ENCODE measurements at places on chromosomes 1 and 21.

- DNase-seq = no peak
Measured at GRCh38 chr1:1189111-1189510, 15.4 kb downstream of the TTLL10 start.

DNA sequence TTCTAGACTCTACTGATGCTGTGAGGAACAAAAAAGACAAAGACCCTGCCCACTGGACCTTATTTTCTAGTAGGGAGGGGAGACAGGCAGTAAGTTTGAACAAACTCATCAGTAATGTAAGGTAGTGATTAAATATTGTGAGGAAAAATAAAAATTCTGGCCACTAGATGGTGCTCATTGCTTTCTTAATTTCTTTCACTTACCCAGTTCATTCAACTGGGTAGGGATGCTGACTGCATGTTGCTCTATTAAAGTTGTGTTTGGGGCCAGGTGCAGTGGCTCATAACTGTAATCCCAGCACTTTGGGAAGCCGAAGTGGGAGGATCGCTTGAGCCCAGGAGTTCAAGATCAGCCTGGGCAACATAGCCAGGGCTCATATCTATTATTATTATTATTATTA, 6.3 kb upstream of the KYAT3 start:
- DNase-seq = no peak

- DNase-seq = no peak
Measured at GRCh38 chr21:46153247-46154154, 1.9 kb downstream of the FTCD start.

DNA sequence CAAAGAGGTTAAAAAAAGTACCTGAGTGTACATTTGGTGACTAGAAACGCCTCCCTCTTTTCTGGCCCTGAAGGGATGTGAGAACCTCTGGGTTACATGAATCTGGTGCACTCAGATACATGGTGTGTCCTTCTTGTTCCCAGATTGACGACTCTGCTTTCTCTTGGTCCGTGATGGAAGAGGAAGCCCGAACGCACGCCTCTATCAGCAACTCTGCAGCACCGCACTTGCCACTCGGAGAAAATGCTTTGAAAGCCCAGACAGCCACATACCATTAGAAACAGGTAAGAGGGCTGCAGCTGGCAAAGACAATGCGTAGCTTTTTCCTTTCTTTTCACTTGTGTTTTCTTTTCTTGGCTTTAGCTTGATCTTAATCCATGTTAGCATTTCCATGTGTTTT, 21.1 kb upstream of the ZBTB21 start:
- no peak for DNase-seq

DNA sequence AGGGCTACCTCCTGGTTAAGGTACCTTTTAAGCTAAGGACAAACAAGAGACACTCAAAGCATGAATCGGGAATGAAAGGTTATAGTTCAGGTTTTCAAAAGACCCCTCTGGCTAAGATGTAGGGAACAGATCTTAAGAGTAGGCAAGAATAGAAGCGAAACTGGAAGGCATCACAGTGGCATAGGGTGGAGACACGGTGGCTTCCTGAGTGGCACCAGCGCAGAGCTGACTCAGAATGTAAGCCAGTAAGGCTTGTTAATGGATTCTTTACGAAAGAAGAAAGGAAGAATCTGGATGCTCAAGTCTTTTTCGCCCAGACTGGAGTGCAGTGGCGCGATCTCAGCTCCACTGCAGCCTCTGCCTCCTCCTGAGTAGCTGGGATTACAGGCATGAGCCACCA, 21.2 kb downstream of the PADI6 start:
- DNase-seq = no peak

Measured in breast epithelium (tissue), 4 donors.